ENCODE measurements at places on chromosomes 4 and X.

GRCh38 chrX:33721927-33722326 is 410.2 kb downstream of the FAM47A start:
- peak; percentile 3 for DNase-seq

DNA sequence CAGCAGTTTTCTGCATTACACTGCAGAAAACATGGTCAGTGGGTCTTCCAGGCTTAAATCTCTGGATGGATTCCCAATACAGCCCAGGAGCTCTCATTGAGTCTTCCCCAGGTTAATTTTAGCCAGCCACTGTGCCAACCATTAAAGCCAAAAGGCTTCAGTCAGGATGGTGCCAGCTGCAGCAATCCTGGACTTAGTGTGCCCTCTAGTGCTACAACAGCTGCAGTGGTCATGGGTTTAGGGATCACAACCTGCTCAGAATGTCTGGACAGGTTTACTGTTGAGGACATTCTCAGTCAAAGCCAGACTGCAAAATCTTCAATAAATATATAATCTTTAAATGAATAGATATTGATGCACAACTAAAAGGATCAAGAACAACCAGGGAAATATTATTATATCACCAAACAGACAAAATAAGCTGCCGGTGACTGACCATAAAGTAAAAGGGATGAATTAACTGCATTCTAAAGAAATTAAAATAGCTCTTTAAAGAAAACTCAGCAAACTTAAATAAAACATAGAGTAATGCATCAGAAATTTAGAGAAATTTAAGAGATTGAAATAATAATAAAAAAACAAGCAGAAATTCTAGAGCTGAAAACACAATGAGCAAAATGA is 639.9 kb downstream of the SPOCK3 start:
- DNase-seq = peak; percentile 6

GRCh38 chr4:33802578-33802977 is 2441.7 kb downstream of the ARAP2 start:
- DNase-seq = no peak

DNA sequence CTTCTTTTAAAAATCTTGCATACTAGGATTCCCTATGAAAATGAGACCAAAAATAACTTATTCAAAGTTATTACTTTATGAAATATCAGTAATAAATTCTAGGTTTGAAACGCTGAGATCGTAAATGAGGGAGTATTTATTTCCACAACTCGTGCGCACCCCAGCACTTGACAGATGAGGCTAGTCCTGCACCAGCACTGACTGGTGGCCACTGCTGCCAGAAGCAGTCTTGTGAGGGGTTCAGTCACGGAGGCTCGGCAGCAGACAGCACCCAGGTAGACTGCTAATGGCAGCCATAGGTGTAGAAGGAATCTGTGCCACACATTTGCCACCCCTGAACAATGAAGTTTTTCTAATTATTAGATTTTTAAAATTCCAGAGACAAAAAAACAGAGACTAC is 248.7 kb downstream of the CAMK2D start:
- DNase-seq = no peak

DNA sequence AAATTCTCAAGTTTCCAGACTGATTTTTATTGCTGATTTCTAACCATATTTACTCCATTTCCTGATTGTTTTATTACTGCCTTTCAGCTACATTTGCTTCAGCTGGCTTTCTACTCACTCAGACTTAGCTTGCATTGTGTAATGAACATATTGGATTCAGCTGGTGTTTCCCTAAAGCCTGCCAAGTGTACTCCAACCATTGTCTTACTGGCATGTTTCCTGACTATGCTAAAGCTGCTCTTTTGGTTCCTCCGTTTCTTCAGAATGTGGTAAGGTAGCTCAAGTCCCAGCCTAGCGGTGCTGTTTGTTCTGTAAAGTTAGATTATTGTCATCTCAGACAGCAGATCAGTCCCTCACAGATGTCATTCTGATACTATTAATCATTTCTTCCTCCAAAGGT is 53.1 kb upstream of the GLRA2 start:
- DNase-seq = no peak

DNA sequence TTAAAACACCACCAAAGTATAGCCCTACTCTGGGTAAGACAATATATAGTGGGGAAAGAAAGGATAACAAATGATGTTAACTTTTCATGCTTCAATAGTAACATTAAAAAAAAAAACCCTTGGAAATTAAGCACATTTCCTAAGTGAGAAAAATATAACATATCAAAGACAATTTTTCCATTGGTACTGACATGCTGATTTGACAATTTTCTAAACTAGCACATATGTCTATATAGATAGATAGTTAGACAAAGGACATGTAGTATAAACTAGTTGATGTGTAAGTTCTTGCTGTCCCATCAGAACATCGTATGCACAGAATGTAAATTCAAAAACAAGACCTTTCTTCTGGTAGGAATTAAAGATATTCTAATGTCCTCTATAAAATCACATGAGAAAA is 47.2 kb upstream of the ETNPPL start:
- DNase-seq = no peak

GRCh38 chrX:73916931-73917667 is 354.1 kb downstream of the CHIC1 start:
- no peak for DNase-seq

- no peak for DNase-seq
Measured at GRCh38 chr4:524196-524595, 25.2 kb downstream of the PIGG start.

- DNase-seq = peak; percentile 57
Measured at GRCh38 chr4:77433418-77433733, 172.2 kb upstream of the CXCL13 start.

DNA sequence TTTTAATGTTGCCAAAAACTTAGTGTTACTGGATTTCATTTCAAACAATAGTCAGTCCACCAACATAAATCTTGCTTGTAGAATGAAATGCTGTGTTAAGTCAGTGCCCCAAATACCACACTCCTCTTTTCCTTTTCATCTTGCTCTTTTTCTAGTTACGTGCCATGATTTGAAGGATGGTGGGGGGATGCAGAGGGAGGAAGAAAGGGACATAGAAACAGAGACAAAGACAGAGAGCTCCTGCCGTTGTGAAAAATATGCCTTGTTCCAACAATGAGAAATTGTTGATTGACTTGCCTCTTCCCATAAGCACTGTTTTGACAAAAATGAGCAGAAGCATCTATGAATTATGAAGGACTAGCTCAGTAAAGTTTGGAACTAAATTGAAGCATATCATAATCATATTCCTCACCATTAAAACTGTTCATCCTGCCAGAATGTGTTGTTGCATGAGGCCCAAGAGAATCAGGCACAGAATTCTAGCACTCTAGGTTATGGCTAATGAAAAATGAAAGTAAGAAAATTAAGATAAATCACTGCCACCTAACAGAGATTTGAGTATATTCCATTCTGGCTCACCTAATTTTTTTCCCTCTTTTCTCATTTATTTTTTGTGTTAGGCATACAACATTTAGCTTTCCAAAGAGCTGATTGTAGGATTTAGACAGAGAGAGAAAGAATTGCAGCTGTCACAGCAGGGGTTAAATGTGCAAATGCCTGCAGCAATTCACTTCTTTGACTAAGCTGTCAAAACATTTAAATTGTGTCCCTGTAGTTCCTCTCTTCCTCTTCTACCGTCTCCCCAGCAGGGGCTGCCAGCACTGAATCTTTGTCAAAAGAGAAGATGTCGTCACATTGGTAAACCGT is 111.6 kb upstream of the PTPN13 start:
- no peak for DNase-seq

DNA sequence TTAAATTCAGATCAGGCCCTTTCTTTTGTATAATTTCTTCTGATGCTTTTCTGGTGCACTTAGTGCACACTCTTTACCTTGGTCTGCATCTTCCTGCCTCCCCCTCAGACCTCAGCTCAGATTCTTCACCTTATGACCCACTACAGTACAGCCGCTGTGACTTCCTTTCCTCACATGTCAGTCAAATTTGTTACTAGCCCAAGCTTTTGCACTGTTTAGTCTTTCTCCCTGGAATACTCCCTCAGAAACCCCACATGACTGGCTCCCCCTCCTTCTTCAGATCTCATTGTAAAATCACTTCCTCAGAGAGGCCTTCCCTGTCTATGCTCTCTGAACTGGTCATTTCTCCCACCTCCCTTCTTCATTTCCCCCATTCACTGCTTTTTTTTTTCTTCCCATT is 132.9 kb downstream of the FRAS1 start:
- no peak for DNase-seq

DNA sequence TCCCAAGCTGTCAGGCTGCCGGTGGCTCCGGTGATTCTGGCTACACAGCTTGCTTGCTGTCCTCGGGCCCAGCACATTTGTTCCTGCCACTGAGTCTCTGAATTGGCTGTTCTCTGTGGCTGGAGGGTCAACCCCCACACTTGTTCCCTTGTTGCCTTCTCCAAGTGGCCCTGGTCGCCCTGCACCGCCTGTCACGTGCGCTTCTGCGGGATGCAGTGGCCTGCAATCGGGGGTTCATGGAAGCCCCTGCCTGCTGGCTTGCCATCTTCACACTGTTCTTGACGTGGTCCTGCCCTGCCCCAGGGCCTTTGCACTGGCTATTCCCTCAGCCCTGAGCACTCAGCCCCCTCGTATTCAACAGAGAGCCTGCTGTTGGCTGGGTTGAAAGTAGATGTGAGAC is 8.1 kb downstream of the CLCN4 start:
- no peak for DNase-seq

GRCh38 chrX:23493941-23494374 is 159.3 kb downstream of the PTCHD1 start:
- DNase-seq = peak; percentile 49

GRCh38 chrX:20547611-20548051 is 280.9 kb upstream of the RPS6KA3 start:
- DNase-seq = no peak

DNA sequence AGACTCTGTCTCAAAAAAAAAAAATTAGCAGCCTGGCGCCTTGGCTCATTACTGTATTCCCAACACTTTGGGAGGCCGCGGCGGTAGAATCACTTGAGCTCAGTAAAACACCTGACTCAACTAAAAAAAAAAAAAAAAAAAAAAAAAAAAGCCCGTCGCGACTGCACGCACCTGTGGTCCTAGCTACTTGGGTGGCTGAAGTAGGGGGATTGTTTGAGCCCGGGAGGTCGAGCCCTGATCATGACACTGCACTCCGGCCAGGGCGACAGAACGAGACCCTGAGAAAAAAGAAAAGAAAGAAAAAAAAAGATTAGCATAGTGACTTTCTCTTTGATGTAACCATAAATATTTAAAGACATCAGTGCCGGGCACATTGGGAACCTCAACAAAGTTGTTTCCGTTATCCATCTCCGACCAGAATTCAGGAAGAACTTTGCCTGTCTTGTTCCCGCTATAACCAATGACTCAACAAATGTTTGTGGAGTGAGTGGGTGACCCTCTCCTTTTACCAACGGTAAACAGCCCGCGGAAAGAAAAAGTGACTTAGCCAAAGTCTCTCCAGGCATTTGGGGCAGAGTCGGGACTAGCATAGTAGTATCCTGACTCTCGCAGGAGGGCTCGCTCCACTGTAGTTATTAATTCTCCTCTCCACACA is 553 bp upstream of the MED28 start:
- DNase-seq = no peak

DNA sequence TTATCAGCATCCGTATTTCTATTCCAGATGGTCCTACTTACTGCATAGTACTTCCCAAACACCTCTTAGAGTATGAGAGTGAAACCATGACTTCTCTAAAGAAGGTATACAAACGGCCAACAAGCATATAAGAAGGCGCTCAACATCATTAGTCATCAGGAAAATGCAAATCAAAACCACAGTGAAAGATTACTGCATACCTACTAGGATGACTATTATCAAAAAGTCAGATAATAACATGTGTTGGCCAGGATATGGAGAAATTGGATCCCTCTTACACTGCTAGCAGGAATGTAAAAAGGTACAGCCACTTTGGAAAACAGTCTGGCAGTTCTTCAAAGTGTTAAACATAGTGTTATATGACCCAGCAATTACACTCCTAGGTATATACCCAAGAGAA is 215.3 kb upstream of the CXorf66 start:
- DNase-seq = no peak

DNA sequence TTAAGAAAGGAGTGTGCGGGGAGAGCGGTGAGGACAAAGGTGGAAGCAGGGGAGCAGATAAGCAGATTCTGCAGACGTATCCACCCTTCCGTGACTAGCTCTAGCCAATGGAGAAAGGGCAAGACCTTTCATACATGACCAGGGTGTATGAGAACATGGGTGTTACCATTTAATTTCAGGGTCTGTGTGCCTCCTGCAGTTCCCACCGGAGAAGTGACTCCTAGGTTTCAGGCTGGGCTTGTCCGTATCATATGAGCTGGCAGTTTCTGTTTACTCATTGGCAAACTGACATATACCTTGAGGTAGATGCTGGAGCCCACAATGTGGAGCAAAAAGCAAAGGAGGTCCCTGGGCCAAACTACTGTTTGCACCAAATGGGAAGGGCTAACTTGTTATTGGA is 6.8 kb downstream of the RBM47 start:
- DNase-seq = peak; percentile 78
